Astrocyte of the spinal cord (primary cell): ENCODE measurements at places on chromosomes 3 and 15.

DNA sequence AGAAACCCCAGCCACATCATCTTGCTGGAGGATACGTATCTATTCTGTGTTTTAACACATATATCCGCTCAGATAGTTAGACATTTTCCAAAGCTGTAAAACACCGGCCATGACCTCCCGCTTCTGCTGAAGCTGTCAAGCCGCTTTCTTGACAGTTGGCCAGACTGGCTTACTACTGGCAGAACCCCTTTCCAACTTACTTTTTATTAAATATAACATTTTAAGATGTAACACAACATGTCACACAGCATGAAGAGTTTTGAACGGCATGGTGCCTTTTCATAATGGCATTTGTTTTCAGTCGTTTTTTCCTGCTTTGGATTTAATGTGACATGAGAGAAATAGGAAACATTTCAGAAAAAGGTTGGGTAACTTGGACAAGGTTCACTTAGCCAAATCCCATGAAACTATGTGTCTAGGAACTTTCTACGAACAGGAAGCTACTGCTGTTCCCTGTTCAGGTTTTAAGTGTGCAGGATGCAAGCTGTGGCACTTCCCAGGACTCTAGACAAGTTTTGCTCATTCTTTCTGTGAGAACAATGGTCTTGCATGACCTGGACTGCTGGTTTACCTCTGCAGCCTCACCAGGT is 281.4 kb downstream of the THSD4 start:
- no peak for DNase-seq

GRCh38 chr15:69467636-69468035 is 15.0 kb downstream of the RPLP1 start:
- DNase-seq: no peak

GRCh38 chr3:89506462-89507103 is 399.2 kb downstream of the EPHA3 start:
- no peak for DNase-seq

DNA sequence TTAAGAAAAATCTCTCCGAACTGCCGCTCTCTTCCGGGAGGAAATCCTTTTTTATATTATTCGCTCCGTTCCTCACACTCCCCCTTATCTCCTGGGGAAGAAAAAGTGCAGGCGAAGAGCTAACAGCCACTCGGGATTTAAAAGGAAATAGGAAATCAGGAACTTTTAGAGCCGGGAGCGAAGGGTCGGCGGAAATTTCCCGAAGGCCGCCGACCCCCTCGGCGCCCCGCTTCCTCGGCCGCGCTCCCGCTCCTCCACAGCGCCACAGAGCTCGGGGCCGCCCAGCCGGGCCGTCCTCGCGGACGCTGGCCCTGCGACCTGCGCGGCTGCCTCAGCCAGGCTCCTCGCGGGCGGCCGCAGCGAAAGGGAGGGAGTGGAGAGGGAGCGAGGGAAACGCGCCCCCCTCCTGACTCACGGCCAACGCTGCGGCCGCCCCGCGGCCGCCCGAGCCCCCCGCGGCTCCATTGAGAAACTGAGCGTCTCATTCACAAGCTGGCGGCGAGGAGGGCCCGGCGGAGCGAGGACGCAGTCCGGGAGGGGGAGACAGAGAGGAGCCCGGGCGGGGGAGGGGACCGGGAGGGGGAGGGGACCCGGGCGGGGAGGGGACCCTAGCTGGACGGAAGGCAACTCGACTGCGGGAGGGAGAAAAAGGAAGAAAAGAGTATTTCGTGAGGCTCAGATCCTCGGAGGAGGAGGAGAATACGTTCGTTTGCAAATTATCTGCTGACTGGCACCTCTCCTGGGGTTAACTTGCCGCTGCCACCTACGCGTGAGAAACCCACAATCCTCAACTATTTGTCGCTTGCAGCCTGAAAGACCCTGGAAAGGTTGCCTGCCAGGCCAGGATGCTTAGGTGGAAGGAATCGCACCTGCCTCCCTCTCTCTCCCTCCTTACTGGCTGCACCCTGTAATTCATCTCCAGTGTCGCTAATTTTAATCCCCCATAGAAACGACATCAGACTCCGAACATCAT is at the start of gene PTPN9:
Gene PTPN9, minus strand, starts transcription at position 368 of the 973 bp plus-strand sequence. CDS start 539 bp downstream, outside the sequence.
- peak; percentile 92 for DNase-seq

DNA sequence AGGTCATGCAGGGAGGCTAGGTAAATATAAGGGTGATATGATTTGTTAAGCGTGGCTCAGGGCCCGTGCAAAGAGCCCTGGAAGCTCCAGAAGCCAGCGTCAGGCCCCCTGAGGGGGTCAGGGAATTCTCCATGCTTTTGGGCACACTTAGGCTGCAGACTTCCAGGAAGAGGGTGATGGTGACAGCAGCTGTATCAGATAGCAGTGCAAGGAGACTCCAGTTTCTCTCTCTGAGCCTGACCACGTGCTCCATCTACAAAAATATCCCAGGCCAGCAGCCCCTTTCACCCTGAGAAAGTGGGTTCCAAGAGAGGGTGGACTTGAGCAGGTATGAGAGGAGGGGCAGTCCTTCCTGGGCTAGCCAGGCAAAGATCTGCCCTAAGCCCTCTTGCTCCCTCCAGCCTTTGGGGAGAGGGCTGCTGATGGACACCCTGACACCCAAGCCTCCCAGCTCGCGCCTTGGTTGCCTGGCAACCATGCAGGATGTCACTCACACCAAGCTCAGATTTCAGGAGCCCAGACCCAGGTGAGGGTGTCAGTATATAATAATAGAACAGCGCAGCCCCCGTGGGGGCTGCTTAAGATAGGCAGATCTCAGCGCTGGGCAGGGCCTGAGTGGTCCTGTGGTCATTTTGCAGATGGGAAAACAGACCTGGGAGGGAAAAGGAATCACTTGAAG is 35.8 kb downstream of the ATP2B2 start:
- DNase-seq: no peak

- DNase-seq: no peak
Measured at GRCh38 chr3:191919491-191920026, 458.6 kb downstream of the PYDC2 start.

DNA sequence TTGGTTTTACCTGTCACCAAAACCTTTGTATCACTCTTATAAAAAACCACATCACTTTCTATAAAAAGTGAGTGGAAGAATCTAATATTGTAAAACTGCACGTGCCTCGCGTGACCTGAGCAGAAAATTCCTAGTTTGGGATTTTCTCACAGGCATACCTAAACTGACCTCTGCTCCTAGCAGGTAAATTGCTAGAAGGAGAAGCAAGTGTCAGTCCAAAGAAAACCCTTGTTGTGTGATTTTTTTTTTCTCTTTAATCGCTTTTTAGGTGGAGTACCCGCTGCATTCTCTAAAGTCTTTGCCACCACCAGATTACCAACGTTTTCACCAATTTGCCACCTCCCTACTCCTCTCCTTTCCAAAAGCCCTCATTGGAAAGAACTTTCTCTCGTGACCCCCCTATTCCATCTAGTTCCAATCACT is 534 bp upstream of the UBE2E1 start:
- DNase-seq: no peak

DNA sequence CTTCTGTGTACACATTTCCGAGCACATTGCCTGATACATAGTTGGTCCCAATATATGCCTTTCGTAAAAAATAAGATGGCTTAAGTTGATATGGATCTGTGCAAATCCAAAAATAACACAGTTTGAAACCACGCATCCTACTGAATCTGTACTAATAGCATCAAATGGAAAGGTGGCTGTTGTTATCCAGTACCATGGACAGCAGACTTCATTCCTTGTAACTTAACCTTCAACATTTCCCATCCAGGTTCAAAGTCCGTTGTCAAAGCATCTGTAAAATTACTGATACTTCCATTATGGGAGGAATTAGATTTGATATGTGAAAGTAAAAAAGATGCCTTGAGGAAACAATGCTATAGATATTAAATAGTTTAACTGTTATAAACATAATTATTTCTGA is 65.5 kb upstream of the C3orf49 start:
- DNase-seq: peak; percentile 32

GRCh38 chr3:54131890-54132289 is 9.5 kb downstream of the CACNA2D3 start:
- no peak for DNase-seq

- peak; percentile 20 for DNase-seq
Measured at GRCh38 chr3:196274585-196274984, 12.9 kb downstream of the PCYT1A start.

DNA sequence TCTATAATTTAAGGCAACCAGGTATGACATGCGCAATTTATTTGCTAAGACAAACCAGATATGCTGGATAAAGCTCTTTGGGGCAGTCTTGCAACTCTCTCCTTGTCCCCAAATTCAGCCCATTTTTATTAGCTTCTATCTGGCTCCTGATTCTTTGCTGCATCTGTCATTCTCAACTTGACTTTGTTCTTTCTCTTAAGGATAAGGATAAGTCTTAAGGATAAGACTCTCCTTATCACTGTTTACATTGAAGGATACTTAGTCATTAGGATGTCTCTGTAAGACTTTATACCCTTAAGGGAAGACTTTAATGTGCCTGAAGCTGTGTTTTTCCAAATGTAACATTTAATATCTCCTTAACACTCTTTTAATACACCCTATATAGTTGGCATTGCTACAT is 49.2 kb downstream of the ALCAM start:
- no peak for DNase-seq

DNA sequence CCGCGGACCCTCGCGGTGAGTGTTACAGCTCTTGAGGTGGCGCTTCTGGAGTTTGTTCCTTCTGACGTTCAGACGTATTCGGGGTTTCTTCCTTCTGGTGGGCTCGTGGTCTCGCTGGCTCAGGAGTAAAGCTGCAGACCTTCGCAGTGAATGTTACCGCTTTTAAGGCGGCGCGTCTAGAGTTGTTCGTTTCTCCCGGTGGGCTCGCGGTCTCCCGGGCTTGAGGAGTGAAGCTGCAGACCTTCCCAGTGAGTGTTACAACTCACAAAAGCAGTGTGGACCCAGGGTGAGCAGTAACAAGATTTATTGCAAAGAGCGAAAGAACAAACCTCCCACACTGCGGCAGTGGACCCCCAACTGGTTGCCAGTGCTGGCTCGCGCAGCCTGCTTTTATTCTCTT is 177.1 kb downstream of the UACA start:
- DNase-seq: no peak

DNA sequence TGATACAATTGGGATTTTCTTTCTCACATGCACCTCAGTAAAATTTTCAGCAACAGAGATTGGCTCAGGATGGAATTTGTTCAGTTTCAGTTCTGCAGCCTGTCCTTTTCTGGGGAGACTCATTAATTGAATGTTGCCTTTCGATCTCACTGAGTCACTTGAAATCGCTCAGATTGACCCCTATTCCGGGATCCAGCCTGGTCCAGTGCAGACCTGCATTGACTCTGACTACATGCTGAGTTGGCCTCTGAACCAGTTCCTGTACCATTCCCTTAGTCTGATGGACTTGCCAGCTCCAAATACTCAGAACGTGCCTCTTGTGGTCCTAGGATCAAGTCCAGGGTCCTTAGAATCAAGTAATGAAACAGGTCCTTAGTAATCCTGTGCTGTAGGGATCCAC is 9.4 kb downstream of the IGF1R start:
- DNase-seq: no peak

DNA sequence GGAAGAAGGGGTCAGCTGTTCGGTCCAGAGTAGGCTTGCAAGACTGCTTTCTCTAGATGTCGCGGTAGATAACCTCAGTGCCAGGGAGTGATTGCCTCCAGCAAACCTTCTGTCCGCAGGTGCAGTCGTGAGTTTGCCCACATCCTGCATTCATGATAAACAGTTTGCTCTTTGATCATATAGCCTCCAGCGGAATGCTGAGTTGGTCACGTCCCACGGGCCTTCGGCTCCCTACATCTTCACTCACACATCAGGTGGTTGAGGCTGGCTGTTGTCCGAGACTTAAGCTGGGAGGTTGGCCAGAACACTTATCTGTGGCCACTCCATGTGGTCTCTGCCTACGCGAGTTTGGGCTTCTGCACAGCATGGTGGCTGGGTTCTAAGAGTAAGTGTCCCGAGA is 62.1 kb upstream of the NR2C2 start:
- no peak for DNase-seq

DNA sequence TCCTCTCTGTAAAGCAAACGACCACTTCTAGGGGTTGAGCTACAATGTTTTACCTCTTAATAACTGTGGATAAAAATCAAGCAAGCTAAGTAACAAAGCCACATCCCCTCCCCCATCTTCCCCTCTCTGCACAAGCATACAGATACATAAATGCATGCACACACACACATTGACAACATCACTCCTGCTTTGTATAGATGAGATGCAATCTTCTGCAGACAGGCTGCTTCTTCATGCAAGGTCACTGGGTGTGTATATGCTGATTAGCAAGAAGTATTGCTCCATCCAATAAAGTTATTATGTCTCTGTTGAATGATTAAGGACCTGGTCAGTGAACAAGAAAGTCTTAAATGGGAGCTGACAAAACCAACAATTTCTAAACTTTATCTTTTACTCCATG is 8.8 kb upstream of the ATP11B start:
- no peak for DNase-seq

- no peak for DNase-seq
Measured at GRCh38 chr3:60549863-60550262, 701.4 kb downstream of the FHIT start.

GRCh38 chr15:63203451-63204090 is 14.2 kb downstream of the RAB8B start:
- peak; percentile 51 for DNase-seq

- peak; percentile 99 for DNase-seq
Measured at GRCh38 chr15:55196458-55197361, at the start of gene RSL24D1. TSS of gene RSL24D1 (minus strand) at chr15:55196941. CDS start at chr15:55196890, 51 bp downstream.
